ENCODE measurements at places on chromosomes 2 and 18.

DNA sequence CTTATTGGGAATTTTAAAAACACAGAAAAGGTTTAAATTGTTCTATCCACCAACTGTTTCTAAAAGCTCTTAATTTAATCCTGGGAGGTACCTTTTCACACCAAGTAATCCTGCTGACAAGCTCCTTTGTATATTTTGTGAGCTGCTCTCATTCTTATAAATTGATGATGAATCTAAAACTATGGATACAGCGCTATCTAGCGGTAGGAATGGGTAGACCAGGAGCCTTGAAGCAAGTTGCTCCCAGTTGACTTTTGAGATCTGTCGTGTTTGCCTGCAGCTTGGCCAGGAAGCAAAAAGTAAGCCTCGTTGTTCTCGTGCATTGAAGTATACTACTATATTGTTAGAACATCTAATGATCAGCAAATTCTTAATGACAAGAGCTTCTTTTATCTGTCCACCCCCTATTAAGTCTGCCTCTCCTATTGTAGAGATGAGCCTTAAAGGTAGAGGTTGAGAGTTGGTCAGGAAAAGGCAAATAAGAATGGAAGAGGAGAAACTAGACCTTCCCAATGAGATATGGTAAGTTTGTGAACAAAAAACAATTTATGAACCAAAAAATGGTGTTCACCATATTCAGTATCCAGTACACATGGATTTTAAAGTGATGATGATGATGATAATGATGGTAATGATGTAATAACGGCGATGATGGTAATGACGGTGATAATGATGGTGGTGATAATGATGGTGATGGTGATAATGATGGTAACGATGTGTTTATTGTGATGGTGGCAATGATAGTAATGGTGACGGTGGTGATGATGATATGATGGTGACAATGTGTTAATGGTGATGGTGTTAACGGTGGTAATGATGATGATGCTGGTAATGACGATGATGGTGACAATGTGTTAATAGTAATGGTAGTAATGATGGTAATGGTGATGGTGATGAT is 212.1 kb upstream of the NCKAP5 start:
- DNase-seq = peak; percentile 81

- no peak for DNase-seq
Measured at GRCh38 chr2:214382229-214382628, 28.6 kb upstream of the VWC2L start.

- DNase-seq = no peak
Measured at GRCh38 chr2:205557873-205558272, 124.4 kb upstream of the NRP2 start.

DNA sequence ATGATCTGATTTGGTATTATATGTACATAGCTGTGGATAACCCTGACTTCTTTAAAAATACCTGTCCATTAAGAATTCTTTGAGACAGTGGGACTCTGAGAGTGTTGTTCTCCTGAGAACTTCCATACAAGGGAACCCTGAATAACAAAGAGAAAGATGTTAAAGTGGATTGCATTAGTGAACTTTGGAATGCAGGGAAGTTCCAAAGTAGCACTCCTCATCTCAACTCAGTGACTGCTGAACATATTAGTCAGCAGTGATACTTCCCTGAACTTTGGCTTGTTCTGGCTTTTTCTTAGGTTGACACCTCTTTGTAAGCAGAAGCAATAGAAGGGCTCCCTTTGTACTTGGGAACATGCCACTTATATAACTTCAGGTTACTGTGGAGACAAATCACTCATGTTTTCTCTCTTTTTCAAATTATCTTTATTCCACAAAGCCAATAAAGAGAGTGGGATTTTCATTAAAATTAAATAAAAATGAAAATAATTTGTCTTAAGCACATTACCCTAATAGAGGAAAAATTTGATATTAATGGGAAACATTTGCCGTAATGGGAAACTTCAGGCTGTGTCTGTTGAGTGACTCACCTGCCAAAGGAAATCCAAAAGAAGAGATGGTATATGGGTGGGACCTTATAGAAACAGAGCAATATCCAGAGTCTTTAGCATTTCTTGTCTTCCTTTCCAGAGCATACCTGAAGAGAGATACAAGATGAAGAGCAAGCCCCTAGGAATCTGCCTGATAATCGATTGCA is 33.3 kb downstream of the CFLAR start:
- no peak for DNase-seq

DNA sequence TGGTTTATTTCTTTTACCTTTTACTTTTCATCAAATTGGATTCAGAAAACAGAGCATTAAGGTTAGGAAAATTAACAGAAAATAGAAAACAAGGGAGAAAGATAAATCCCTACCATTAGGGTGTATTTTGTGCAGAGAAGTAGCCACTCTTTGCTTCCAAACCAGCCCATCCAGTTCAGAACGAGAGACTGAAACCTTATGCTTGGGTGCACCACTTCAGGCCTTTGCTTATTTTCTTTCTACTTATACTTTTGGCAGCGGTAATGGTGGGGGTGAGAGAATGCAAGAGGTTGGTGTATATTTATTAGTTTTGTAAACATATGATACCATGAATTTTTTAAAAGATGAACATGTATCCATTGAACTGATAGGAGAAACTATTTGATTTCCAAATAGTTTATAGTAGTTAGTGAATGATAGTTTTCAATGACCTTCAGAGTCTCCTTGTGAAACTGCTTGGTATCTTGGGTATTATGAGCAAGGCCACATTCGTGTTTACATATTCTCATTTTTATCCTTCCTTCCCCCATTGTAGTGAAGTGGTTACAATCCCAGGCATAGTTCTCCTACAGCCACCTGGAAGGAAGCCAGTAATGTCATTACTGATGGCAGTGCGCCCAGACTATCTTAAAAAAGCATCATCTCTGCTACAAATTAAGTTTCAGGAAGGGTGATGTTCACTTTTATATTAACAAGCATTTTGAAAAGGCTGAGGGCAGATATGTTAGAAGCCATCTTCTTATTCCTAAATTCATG is 60.8 kb downstream of the MFSD6 start:
- peak; percentile 89 for DNase-seq

GRCh38 chr2:32904074-32904473 is 42.7 kb upstream of the LTBP1 start:
- no peak for DNase-seq

- DNase-seq = no peak
Measured at GRCh38 chr2:237351796-237352195, 62.2 kb downstream of the COL6A3 start.

DNA sequence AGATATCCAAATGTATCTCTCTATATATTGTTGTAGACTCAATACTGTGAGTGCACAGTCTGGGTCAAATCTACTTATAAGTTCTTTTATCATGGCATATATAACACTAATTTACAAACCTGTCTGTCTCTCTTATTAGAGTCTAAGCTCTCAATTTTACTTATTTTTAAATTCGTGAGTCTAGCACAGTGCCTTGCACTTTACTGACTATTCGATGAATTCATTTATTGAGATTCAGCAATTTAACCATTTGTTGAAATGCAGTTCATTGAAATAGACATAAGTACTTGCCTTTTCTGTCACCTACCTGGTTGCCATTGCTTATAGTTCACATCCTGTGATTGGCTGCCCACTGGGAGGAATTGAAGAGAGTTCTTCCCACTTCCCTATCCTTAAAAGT is 10.3 kb upstream of the ALS2 start:
- no peak for DNase-seq

DNA sequence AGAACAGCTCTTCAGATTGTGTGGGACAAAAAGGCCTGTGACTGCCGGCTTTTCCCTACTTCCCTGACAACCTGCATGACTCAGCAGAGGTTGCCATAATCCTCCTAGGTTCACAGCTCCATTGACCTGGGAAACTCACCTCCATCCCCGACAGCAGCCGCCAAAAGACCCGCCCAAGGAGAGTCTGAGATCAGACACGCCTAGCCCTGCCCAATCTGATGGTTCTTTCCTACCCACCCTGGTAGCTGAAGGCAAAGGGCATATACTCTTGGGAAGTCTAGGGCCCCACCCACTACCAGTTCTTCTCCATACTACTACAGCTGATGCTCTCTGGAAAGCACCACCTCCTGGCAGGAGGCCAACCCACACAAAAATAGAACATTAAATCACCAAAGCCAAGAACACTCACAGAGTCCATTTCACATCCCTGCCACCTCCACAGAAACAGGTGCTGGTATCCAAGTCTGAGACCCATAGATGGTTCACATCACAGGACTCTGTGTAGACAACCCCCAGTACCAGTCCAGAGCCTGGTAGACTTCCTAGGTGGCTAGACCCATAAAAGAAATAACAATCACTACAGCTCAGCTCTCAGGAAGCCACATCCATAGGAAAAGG is 140.6 kb downstream of the NETO1 start:
- peak; percentile 50 for DNase-seq

DNA sequence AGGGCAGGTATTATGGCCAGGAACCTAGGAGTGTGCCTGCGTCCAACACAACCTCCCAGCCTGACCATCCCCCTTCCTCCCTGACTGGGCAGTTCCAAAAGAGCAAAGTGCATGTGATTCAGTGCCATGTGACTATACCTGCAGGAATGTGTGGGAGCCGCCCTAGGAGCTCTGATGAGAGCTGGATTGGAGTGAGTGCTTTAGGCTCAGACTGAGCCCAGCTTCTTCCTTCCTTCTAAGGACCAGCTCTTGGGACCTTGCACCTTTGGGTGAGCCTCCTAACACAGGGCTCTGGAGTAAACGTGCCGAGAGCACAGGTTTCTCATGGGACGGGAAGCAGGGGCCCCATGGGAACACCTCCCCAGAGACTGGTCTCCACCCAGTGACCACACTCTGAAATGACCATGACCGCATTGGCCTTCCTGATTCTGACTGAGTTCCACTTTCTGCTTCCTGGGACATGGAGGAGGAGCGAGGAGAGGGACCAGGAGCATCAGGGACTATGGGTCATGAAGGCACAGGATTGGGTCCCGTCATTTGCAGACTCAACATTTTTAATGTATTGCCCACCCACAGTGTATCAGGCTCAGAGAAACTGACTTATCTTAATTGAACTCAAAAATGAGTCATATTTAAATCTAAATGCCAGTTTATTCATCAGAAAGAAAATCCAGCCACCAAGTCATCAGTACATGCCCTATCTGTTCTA is 87.8 kb upstream of the BCL2L11 start:
- DNase-seq = no peak

- DNase-seq = peak; percentile 57
Measured at GRCh38 chr2:177169810-177170514, 42.6 kb upstream of the HNRNPA3 start.
